Renal cortex interstitium (tissue), 15 donors: ENCODE measurements at places on chromosomes 1 and 21. TPM values are rescaled to one million over a fixed set of nuclear protein-coding genes. Genes with fewer than 3 reads are reported as not detected.

Gene GPR25
- polyA plus RNA-seq = not detected

Gene TRIM46
- polyA plus RNA-seq = 5.7 TPM

Gene VPS26C
- 45.3 TPM for polyA plus RNA-seq

Gene F5
- polyA plus RNA-seq = 5.2 TPM

Gene KIF21B
- polyA plus RNA-seq = 2.1 TPM

- DNase-seq = no peak
Measured at GRCh38 chr1:91799159-91799558, 86.8 kb downstream of the TGFBR3 start.

GRCh38 chr1:21335088-21335691 is 44.9 kb upstream of the ECE1 start:
- DNase-seq = no peak

Gene GJA4
- polyA plus RNA-seq = 12.5 TPM

Gene TCHHL1
- polyA plus RNA-seq = not detected

DNA sequence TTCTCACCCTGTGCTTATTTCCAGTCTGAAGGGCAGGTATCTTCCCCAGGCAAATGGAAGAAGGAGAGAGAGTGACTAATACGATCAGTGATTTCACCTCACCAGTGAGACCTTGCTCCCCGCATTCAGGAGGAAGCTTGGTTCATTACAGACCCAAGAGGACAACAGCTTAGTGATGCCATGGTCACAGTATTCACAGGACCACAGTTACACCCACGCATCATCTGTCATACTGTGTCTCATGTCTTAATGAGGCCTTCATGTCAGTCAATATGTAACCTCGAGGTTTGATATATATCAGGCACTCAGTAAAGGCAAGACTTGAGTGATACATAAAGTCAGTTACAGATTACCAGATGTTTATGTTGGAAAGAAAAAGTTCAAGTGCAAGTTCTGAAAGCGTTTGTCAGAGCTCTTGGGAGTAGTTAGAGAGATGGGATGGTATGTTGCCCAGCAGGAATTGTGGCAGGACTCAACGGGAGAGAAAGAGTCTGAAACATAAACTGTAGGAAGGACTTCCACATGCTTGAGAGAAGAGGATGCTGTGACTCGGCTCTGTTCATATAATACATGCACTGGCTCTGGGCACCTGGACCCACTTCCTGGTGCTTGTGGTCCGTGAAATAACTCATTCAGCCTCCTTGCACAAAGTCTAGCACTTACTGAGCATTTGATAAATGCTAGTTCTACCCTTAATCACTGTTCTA is 33.3 kb downstream of the GNPAT start:
- no peak for DNase-seq

Gene GTF2B
- polyA plus RNA-seq = 52.7 TPM

Gene P3R3URF
- not detected for polyA plus RNA-seq

Gene PPM1J
- 1.7 TPM for polyA plus RNA-seq

Gene ADCY10
- polyA plus RNA-seq = 0.73 TPM

GRCh38 chr1:159172614-159173291 is 1.3 kb downstream of the CADM3 start:
- DNase-seq = no peak
